ENCODE measurements at places on chromosomes 6 and 20.
A peak's percentile ranks its signal among the peaks of the same experiment; 100 is the strongest.

- peak; percentile 2 for DNase-seq
Observed at GRCh38 chr6:137309078-137309762, 90.0 kb upstream of the IFNGR1 start.

GRCh38 chr20:35059110-35059509 lies 33.5 kb downstream of the TRPC4AP start:
- no peak for DNase-seq

DNA sequence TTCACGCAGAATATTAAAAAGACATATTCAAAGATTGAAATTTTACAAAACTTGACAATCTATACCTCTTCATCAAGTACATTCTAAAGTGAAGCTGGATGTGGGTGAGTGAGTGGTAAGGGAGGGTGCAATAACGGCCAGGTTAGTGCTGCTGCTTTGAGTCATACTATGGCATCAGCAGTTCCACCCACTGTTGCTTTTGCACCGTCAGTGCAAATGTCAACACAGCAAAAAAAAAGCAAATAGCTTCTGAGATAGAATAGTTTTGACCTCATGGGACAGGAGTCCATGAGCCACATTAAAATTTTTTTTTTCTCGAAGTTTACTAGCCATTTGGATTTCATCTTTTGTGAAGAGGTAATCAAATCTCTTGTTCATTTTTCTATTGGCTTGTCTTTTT lies 31.8 kb downstream of the PSMF1 start:
- no peak for DNase-seq

DNA sequence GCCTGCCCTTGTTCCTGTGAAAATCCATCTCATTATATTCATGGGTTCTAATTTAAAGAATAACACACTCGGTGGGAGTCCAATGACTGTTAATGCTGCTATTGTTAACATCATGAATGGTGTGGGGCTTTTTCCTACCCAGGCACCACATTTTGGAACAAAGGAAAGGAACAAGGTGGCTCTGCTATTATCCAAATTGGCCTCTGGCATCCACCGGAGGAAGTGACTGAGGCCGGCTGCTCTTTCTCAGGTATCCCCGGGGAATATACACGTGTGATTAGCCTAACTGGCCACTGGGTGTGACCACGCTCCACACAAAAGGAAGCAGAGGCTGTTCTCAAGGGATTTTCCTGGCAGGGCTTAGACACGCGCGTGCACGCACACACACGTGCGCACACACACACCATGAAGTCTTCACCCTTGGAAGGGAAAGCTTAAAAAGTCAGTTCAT lies 601.2 kb upstream of the ARID1B start:
- DNase-seq = no peak

DNA sequence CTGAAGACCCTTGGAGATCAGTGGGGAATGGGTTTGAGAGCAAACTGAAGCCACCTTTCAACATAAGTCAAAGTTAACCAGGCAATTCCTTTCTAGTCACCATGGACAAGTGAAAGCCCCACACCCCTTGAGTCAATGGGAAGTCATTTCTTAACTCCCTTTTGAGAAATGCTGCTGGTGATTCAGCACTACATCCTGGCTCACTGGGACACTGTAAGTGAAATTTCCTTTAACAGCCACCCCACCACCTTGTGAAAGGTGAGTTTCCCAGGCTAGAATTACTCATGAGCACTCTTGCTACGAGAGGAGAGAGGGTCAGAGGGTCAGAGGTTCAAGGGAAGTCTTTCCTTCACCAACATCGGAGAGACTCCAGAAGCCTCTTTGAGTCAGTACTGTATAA lies 93.3 kb upstream of the MARCKS start:
- no peak for DNase-seq
